ENCODE measurements at places on chromosomes 4 and X.

GRCh38 chr4:71389149-71389827 lies 50.5 kb downstream of the SLC4A4 start:
- no peak for DNase-seq

GRCh38 chrX:114334473-114334982 lies 249.4 kb upstream of the HTR2C start:
- DNase-seq = no peak

DNA sequence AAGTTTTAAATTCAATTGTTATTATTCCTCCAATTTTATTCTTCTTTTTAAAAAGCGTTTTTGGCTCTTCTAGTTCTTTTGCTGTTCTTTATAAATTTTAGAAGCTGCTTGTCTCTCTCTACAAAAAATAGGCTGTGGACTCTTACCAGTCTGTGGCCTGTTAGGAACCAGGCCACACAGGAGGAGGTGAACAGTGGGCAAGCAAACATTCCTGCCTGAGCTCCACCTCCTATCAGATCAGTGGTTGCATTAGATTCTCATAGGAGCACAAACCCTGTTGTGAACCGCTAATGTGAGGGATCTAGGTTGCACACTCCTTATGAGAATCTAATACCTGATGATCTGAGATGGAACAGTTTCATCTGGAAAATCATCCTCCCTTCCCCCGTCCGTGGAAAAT lies 23.1 kb downstream of the JADE3 start:
- DNase-seq = no peak

- no peak for DNase-seq
Observed at GRCh38 chrX:150775569-150776350, 82.6 kb downstream of the MTMR1 start.

GRCh38 chr4:128277856-128278255 lies 9.8 kb downstream of the PGRMC2 start:
- DNase-seq = no peak

GRCh38 chrX:54357414-54358377 lies at the start of gene WNK3:
Gene WNK3, minus strand, starts transcription at chrX:54358046.
- DNase-seq = peak; percentile 0

DNA sequence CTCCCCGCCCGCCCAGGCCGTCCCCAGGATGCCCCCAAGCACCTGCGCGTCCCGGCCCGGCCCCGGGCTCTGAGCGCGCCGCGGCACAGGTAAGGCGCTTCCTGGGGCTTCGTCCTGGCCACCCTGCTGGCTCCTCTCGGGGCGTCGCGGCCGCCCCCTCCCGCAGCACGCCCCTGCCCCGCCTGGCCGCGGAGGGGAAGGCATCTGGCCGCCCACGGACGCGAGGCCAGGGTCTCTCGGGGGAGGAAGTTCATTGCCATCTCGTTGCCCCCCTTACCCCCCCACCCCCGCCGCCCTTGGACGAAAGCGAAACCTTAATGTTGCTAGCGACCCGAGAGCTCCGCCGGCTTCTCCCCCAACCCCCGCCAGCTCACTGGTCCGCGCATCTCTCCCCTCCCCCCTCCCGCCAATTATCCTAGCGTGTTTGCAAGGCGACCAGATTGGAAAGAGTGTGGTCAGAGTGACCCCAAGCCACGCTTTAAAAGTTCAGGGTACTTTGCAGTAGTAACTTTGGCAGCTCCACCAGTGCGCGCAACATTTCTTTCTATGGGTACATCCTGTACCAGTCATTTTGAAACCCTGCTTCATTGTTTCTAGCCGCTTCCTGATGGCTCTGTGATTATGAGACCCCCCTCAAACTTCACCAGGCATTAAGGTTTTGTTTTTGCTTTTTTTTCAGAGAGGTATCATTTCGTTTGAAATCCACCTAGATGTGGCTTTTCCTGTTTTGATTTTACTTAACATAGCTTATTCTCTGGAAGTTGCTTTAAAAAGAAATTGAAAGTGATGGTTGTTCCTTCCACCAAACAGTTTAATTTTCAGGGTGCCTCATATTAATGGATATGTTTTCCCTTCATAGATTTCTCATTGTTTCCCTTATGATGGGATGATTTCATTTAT lies 626 bp downstream of the TBC1D1 start:
- peak; percentile 56 for DNase-seq

GRCh38 chrX:65712005-65712806 lies 44.8 kb downstream of the MSN start:
- no peak for DNase-seq

DNA sequence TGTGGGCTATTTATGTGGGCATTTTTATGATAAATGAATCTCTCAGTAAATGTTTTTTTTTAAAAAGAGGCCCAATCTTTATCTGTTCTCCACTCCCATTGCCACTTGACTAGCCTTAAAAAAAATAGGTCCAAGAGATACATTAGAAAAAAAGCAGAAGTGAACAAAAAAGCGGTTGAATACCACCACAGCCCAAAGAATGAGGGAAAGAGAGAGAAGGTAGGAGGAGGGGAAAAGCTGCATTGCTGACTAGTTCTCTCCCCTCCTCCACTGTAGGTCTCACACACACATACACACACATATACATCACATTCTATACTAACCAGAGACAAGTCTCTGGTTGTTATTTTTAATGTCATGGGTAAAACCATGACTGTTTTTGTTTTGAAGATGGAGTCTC lies 95.8 kb upstream of the IL13RA1 start:
- no peak for DNase-seq
